ENCODE measurements at places on chromosomes 2 and 18. TPM values are rescaled to one million over a fixed set of nuclear protein-coding genes. Genes with fewer than 3 reads are reported as not detected.

The GAL3ST2 gene
- not detected for polyA plus RNA-seq

DNA sequence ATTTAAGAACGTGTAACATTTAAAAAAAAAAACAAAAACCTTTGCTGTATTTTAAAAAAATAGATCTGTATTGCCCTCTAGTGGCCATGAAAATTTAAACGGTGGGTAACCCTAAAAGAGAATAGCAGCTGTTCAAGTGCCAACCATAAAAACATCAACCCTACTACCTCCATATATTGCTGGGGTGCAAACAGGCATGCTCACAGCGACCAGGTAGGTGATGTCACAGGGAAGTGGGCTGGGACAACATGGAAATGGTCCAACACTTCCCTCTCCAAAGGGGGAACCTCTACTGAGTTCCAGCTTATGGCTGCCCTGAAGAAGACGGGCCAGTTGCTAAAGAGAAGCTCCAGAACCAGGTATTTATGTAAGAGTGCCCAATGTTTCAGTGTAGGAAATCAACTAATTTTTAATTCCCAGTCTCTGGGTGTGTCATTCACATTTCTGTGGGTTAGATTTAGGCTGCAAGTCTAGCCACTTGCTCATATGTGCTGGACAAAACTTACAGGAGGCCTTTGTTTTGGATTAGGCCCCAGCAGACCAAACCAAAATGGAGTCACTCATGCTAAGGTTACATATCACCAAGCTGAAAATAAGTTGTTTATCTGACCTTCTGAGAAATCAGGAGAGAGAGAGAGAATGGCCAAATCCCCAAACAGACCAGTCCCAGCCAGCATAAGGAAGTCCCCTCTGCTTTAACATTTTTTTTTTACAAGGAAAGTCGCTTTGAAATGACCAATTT is 54.5 kb downstream of the SKA1 start:
- DNase-seq = no peak

DNA sequence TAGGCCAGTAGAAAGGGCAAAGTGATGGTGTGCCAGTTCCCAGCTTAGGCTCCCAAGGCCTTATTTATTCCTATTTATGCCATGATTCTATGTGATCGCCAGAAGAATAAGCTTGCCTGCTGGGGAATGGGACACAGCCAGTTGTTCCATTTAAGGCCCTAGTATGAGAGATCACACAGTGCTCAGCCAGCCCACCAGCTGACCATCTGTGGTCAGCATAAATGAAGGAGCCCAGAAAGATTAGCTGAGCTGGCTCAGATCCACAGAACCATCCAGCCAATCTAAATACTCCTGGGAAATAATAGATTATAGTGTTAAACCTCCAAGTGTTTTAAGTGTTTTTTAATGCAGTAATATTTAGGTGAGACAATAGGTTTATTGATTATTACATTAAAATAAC is 12.6 kb upstream of the L3MBTL4 start:
- DNase-seq = no peak

GRCh38 chr2:188784269-188784762 is 189.9 kb upstream of the COL3A1 start:
- DNase-seq = no peak

DNA sequence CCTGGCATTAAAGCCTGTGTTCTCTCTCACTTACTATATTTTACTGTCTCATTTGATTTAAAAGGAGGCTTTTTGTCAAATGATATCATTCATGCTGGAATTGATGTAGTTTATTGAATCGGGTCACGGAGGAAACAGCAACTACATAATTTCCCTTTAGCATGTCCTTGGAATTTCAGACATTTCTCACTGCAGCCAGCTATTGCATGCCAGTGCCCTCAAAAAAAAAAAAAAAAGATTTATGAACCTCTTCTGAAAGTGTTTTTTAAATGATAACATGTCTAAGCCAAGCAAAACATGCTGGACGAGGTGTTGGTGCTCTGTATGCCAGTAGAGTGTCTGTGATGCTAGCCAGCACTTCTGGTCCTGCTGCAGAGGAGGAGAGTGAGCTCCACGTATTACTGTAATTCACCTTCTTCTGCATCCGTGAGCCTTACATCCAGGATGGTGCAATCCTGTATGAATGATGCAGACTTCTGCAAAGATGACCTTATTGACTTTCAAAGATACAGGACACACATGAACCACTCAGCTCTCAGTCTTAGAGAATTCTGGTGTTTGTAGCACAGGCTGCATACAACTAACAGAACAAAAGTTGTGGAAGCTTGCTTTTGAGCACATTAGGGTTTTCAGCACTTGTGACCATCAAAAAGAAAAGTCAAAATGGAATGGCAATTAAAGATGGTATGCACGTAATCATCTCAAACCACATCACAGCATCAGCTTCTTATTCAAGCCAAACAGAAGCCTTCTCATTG is 31.1 kb downstream of the UGP2 start:
- DNase-seq = no peak

- no peak for DNase-seq
Measured at GRCh38 chr2:128093762-128094161, 2.8 kb downstream of the UGGT1 start.

GRCh38 chr2:218642121-218642656 is 17.2 kb downstream of the ZNF142 start:
- no peak for DNase-seq

- DNase-seq = no peak
Measured at GRCh38 chr2:204027091-204027490, 90.5 kb downstream of the ICOS start.

DNA sequence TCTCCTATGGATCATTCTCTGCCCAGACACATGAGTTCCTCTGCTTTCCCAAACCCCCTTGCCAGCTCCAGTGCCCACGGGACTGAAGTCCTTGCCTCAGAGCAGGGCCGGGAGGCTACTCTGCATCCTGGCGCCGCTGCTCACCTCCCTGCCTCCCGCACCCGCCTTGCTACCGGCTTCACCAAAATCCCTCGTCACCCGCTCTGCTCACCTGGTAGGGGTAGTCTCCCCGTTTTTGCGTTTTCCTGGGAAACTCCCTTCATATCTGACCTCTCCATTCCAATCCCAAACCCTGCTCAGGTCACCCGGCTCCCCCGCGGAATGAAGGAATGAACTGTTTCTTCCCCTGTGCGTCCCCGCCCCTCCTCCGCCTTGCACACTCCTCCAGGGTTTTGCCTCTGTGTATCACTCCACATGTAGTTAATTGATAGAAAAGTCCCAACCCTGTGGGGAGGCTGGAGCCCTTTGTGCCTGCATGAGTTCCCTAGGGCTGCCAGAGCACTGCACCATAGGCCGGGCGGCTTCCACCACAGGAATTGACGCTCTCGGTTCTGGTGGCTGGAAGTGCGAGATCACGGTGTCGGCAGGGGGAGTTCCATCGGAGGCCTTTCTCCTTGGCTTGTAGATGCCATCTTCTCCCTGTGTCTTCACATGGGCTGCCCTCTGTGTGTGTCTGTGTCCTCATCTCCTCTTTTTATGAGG is 2.0 kb upstream of the DGKD start:
- DNase-seq = no peak

Measured in aorta (tissue), 5 donors.